ENCODE measurements at places on chromosomes 16 and 17.
A peak's percentile ranks its signal among the peaks of the same experiment; 100 is the strongest.

DNA sequence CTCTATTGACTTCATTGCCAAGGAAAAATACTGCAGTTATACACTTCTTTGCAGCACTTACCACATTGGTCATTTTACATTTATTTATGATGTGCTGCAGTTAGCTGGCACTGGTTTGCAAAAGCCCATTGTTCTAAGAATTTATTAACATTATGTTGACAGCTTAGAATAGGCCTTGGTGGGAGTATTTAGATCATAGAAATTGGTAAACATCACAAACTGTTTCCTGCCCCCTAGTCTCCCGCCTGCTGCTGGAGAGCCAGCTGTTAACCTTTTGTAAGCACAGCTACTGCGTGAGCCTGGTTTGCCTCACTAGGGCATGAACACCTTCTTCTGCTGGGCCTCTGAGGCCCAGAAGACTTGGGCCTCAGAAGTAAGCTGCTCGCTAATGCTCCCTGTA lies 651.4 kb upstream of the GOT2 start:
- DNase-seq: peak; percentile 10

DNA sequence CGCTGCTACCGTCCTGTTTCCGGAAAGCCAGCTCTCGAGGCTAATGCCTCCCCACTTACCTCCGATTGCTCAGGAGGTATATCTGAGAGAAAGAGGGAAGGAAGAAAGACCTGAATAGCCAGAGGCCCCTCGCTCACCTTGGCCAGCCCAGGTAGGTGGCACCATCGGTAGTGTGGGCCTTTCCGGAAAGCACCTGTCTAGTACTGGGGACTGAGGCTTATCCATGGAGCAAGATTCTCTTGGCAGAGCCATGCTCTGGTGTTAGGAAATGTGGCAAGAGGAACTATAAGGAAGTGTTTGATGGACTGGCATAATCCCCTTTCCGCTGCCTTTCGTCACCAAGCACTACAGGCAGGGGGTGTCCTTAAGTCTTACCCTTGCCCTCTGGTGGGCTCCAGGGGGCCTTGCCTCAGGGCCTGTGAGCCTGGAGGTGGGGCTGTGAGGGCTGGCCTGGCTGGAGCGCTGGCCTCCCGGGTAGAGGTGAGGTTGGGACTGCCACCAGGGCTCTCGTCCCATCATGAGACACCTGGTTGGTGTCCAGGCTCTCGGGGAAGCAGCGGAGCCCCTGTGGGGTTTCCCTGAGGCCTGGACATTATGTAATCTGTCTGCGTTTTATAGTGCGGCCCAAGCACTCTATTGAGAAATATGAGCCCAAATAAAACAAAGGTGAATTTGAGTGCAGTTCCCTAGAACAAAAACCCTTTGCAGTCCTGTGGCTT lies 2.9 kb downstream of the CMIP start:
- no peak for DNase-seq

DNA sequence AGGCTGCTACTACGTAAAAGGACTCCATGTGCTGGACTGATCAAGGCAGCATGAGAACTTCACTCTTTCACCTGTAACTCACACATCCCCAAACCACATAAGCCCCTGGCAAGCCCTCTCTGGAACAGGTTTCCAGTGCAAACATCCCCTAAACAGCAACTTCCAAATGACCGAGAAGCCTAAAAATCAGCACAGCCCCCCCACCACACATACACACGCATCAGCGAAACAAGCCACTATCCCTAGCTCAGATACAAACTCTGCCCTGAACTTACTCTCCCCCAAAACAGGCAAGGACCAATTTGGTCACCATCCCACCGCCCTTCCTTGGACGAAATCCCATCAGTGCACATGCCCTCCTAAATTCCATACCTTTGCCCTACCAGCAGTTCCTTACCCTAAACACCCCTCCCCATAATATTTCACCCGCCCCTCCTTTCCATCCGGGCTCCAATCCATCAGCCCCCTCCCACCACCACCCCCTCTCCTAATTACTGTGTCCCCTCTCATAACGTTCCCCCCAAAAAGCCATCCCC lies 735 bp downstream of the LSM12 start:
- DNase-seq: no peak

DNA sequence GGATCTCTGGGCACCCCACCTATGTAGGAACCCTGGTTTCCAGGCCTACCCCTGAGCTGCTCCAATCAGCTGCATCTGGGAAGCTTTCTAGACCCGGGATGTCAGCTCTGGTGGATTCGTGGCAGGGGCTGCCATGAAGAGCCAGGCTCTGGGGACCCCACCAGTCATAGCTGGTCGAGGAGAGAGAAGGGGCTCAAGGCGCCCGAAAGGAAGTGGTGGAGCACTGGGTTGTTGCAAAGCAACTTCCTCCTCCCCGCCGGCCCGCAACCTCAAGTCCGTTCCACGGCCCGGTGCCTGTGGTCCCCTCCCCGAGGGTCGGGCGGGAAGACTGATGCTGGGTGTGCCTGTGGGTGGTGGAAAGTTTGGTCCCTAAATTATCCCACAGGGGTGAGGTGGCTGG lies 10.2 kb downstream of the TBKBP1 start:
- no peak for DNase-seq

GRCh38 chr17:73776351-73777130 lies 132.3 kb upstream of the SDK2 start:
- DNase-seq: no peak

GRCh38 chr17:77320044-77320440 lies 179.3 kb downstream of the SEC14L1 start:
- DNase-seq: peak; percentile 87

- no peak for DNase-seq
These were observed 39.9 kb downstream of the PSMD12 start for GRCh38 chr17:67326440-67326839.

DNA sequence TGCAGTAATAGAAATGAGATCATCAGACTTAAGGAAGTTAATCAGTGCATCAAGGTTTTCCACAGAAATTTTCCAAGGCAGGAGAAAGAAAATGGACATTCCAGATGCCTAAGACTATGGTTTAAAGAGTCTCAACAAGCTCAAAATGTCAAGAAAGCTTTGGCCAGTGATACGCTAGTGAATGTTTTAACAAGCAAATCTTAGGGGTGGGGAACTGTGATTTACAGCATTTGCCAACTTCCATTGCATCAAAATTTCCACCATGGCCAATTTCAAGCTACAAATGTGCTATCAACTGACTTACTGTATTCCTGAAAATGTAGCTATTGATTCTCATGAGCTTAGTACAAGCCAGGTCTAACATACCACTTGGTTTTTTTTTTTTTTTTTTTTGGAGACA lies 82.4 kb upstream of the CLEC3A start:
- no peak for DNase-seq

GRCh38 chr16:49440156-49441065 lies 66.8 kb downstream of the C16orf78 start:
- no peak for DNase-seq

DNA sequence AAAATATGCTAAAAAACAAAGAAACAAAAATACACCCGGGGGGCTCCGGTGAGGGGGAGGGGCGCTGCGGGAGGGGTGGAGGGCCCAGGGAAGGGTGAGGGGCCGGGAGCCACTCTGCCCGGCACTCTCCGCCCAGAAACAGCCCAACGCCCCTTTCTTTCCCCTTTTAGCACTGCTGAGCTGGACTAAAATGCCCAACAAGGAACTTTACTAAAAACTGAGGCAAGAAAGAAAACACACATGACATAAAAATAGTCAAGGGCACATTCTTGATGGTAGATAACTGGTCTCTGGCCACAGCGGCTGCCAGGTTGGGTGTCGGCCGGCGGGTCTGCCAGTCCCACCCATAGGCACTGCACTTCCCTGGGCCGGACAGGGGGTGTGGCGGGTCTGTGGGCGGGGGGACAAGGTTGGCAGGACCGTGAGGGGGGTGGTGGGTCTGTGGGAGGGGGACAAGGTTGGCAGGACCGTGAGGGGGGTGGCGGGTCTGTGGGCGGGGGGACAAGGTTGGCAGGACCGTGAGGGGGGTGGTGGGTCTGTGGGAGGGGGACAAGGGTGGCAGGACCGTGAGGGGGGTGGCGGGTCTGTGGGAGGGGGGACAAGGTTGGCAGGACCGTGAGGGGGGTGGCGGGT lies 20.9 kb downstream of the METRNL start:
- DNase-seq: peak; percentile 58

GRCh38 chr16:51210087-51210486 lies 59.0 kb upstream of the SALL1 start:
- DNase-seq: no peak

DNA sequence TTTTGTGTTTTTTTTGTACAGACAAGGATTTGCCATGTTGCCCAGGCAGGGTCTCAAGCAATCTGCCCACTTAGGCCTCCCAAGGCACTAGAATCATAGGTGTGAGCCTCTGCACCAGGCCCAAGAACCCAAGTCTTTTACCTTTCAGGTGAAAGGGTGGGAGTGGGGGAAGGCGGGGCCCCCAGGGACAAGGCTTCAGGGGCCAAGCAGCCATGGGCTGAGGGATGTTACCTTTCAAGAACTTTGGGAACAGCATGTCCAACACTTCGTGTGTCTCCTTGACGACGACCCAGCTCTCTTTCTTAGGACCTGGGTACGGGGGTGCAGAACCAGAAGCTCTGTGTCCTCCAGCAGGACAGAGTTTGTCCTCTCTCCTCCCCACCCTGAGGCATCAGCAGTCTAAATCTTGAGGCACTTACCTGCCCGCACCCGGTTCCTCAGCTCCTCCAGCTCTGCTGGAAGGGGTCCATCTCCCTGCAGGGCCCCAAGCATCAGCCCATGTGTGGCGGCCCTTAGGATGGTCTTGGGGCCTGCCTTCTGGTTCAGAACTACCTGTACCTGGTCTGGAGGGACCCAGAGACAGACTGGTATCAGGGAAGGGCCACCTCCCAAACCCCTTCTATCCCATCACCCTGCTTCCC lies 9.0 kb downstream of the SLC5A2 start:
- DNase-seq: no peak

GRCh38 chr17:2416010-2416734 lies 15.3 kb upstream of the MNT start:
- DNase-seq: peak; percentile 85

DNA sequence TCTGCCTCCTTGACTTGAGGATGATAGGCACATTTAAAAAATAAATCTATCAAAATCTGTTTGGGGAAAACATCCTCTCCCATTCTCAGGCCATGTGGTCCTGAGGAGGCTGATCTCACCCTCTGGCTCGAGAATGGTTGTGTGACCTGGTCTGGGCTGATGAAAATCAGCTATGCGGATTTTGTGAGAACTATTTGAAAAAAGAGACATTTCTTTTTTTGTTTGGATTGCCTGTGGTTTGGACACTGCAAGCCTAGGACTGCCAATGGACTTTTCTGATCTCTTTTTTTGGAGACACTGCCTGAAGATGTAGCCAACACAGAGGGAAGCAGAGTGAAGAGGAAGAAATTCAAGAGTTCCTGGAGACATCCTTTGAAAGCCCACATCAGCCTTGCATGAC lies 145.9 kb downstream of the HS3ST3B1 start:
- peak; percentile 27 for DNase-seq

GRCh38 chr16:25228372-25228771 lies 11.6 kb downstream of the AQP8 start:
- no peak for DNase-seq
